ENCODE measurements at places on chromosomes 11 and 22.

DNA sequence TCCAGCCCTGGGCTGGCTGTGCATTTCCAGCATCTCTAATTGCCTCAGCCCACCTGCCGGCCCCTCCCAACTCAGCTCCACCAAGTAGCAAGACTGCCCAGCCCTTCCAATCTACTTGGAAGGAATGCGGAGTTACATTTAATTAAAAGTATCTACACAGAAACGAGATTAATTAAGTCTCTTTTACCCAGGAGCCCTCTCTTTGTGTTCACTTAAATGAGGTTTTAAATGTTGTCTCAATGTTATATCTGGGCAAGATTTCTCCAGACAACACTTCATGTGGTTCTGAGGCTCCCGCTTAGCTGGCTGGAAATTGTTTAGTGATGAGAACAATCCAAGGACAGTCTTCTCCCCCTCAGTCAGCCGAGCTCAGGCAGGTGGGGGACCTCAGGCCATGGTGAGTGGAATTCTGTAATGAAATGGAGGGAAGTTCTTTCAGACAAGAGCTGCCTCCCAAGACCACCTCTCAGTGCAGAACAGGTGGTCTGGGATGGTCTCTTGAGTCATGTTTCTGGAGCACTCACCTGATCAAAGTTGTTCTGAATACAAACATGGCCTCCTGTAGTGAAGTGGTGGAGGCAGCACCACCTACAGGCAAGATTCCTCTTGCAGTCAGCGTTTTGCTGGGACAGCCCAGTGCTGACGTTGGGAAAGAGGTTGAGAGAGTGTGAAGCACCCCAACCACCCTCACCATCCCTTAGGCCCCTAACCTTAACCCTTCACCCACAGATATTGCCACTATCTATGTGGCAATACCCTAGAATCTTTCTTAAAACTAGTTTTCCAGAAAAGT lies 371.6 kb downstream of the CADM1 start:
- DNase-seq: no peak

- no peak for DNase-seq
These were observed 1.1 kb upstream of the CLMP start for GRCh38 chr11:123196060-123196714.

- no peak for DNase-seq
These were observed 824 bp upstream of the CBX6 start for GRCh38 chr22:38872831-38873248.

GRCh38 chr11:119566319-119566718 lies 143.3 kb upstream of the THY1 start:
- DNase-seq: no peak

DNA sequence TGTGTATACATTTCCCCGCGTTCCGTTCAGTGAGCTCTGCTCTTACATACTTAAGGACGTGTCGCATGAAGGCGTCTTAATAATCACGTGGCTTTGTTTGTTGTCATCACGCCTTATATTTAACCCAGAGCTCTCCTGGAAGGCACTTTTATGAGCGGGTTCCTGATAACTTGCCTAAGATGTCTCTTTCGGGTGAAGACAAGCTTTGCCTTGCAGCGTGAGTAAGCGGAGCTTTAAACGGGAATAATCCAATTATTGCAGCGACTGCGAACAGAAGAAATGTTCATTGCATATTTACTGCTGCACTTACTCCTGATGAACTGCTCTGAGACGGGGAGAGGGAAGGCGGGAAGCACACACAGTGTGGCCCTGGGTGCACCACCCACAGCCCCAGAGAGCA lies 1128.2 kb downstream of the BRD1 start:
- no peak for DNase-seq

- DNase-seq: no peak
These were observed 5.8 kb downstream of the SSH3 start for GRCh38 chr11:67309166-67309565.

DNA sequence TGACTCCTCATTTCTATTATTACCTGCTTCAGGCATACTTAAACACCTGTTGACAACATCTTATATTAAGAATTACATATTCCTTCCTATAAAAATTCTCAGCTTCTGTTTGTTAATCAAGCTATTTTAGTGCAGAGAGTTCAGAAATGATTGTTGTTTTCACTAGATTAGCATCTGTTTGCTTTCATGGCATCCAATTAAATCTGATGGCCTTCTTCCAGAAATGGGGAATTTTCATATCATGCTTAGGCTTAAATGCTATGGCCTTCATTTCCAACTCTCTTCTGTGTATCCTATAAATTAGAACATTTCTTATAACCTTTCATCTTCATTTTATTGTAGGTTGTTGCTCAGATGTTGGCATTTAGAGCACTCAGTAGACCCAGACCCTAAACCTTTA lies 180.0 kb downstream of the WNT11 start:
- DNase-seq: no peak

DNA sequence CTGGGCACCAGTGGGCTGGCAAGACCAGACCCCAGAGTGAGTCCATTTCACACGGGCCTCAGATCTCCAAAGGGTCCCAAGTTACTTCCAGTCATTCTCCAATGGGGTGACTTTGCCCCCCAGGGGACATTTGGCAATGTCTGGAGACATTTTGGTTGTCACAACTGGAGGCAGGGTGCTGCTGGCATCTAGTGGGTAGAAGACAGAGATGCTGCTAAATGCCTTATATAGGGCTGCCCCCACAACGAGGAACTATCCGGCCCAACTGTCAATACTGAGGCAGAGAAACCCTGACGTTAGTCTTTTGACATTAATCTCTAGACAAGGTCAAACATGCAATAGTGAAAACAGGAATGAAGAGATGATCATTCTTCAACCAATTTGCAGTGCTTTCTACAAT lies 6.4 kb downstream of the RTN4RL2 start:
- no peak for DNase-seq

DNA sequence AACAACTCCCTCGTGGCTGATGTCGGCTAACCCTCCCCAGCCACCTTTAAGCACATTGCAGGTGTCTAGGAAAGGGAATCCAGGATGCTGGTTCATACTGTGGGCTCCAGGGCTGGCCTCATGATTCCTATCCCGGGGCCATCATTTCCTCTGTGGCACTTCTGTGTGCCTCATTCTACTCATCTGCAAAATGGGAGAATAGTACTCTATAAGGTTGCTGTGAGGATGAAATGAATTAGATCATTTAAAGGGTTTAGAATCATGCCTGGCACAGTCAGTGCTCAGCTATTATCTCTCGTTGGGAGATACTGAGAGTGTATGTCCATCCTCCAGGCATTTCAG lies 4.3 kb upstream of the FADS3 start:
- DNase-seq: no peak

DNA sequence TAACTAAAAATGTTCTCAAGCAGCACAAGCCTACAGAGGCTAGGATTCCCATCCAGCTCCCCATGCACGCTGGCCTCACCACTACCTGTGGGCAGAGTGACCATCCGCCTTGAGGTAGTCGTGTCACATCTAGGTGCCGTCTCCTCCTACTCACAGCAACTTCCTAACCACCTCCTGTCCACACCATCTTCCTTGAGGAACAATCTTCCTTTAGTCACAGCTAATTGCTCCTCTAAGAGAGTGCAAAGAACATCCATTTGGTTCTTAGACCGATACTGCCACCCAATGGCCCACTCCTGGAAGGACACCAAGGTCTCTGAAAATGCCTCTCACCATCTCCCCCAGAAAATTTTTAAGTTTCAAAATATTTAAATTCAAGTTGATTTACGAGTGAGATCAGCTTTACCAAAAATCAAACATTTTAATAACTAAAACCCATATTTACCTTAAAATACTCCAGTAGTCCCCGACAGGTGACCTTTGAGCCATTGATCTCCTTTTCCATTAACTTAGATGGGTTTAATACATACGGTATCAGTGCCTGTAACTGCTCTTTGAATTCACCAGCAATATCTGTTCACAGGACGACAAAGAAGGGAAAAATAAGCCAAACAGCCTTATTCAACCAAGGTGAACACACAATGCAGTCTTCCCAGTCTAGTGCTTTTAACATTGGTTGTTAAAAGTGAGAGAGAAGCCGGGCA lies 21.7 kb upstream of the PLAAT3 start:
- peak; percentile 60 for DNase-seq

GRCh38 chr22:39898997-39899396 lies 1.9 kb upstream of the GRAP2 start:
- DNase-seq: no peak

- DNase-seq: no peak
These were observed 1.4 kb downstream of the GAL3ST1 start for GRCh38 chr22:30572840-30573593.

- no peak for DNase-seq
These were observed 16.0 kb upstream of the BMAL1 start for GRCh38 chr11:13261591-13262061.

DNA sequence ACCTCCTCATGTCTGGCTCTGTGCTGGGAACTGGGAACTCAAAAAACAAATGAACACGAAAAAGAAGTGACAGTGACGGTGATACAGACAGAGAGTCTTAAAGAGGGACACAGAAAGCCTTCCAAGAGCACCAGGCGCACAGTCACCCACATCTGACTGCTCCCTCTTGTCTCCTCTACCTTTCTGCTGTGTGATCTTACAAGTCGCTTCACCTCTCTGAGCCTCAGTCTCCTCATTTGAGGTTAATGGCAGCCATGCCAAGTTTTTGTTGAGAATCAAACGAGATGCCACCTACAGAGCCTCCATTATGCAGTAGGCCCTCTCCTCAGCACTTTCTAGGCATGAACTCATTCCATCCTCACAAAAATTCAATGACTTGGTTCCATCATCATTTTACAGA lies 3.7 kb downstream of the LRRC32 start:
- DNase-seq: no peak

DNA sequence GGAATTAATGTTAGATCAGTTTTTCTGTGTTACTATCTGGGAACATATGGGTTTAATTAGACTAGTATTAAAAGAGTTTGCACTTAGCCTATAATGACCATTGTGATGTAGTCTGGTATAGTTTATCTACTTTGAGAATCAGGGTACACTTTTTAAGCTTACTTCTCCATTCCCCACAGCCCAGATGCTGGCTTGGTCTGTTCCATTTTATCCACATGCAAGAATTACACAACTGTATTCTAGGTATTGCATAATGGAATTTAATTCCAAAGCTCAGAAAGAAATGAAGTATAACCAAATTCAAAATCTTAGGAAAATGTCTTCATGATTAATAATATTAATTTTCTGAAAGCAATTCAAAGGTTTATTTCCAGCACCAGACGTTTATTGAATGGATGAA lies 122.2 kb upstream of the PDGFD start:
- no peak for DNase-seq

DNA sequence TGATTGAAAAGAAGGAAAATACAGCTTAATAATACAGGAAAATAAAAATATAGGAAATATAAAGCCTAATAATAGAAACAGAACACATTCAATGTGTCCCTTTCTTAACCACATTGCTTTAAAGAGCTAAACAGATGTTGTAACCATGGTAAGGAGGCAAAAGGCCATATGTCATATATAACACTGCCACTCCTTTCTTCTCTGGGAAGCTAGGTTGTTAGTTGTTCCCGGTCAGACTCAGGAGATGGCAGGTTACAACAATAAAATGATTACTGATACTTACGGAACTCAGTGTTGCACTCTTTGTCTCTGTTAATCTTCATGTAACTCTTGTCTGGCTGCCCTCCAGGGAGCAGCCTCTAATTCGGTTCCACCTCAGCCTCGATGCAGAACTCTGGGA lies 134.7 kb upstream of the PGR start:
- no peak for DNase-seq

- no peak for DNase-seq
These were observed 3.7 kb downstream of the F2 start for GRCh38 chr11:46722566-46723358.

GRCh38 chr11:73982595-73982989 lies at the start of gene UCP2:
UCP2 (minus strand) TSS chr11:73982843; CDS start chr11:73978378, 4,465 bp downstream.
- DNase-seq: peak; percentile 72

- DNase-seq: no peak
These were observed 21.5 kb downstream of the CASP4 start for GRCh38 chr11:104946907-104947306.

DNA sequence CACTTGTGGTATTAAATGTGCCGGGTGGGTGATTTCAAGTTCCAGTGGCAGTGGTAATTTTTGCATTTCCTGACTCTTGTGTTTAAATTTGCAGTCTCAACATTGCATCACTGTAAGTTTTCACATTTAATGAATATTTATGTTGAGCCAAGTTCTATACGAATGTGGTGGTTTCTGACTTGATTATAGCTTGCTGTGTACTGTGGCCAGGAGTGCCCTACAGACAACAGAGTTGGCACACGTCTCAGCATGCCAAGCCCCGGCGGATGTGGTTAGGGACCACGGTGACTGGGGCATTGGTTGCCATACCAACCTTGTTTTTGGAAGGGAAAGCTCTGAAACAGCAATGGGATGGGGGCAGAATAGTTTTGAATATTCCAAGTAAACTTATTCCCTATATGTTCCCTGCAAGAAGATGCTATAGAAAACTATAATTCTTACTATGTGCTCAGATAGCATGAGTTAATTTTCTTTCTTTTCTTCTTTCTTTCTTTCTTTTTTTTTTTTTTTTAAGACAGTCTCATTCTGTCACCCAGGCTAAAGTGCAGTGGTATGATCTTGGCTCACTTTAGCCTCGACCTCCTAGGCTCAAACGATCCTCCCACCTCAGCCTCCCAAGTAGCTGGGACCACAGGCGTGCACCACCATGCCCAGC lies 16.0 kb downstream of the ZNRF3 start:
- DNase-seq: no peak

GRCh38 chr11:9029422-9029821 lies 25.6 kb upstream of the NRIP3 start:
- no peak for DNase-seq

- no peak for DNase-seq
These were observed 119.5 kb upstream of the NCAM1 start for GRCh38 chr11:112841729-112842128.

DNA sequence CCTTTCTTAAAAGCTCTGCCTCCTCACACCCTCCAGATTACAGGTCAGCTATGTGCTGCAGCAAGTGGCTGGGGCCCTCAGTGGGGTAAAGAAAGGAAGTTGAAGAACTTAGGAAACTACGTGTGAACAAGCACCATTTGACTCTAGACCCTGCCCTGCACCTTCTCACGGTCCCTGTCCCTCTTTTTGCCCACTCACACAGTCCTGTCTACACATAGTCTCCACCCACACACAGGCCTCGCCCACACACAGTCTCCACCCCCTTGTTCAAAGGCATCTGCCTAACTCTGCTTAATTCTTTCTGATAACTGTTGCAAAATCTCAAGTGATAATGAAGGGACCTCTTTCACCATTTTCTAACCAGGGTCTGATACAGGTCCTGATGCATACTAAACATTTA lies 59.0 kb downstream of the TMPRSS5 start:
- DNase-seq: no peak
